ENCODE measurements at places on chromosomes 12 and 14.

DNA sequence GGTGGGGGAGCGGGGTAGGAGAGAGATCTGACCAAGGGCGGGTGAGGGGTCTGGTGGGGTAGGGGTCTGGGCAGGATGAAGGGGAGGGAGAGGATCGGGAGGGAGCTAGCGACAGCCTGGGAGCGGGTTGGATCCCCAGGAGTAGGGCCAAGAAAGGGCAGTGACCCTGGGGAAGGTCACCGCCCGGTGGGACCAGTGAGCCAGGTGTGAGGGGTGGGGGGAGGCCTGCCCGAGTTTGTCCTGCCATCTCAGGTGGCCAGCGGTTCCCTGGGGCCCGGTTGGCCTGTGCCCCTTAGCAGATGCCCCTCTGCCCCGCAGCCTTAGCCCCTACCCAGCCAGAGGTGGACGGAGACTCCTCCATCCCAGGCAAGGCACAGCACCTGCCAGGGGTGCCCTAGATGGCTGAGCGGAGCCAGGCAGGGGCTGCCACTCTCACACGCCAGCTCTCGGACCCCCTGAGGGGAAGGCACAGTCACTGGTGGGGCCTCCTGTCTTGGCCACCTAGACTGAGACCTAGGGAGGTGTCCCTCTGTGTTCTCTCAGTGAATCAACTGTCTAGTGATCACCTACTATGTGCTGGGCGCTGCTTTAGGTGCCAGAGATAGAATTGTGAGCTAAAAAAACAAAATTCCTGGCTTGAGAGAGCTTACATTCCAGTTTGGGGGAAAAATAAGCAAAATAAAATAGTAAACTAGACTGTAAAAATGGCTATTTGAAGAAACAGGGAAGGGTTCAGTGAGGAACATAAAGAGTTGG, 629 bp upstream of the TTC7B start:
- DNase-seq = no peak

- DNase-seq = no peak
Observed at GRCh38 chr12:6840330-6840729, 395 bp upstream of the GNB3 start.

GRCh38 chr12:92462049-92462448, 240.7 kb upstream of the PLEKHG7 start:
- peak; percentile 73 for DNase-seq

DNA sequence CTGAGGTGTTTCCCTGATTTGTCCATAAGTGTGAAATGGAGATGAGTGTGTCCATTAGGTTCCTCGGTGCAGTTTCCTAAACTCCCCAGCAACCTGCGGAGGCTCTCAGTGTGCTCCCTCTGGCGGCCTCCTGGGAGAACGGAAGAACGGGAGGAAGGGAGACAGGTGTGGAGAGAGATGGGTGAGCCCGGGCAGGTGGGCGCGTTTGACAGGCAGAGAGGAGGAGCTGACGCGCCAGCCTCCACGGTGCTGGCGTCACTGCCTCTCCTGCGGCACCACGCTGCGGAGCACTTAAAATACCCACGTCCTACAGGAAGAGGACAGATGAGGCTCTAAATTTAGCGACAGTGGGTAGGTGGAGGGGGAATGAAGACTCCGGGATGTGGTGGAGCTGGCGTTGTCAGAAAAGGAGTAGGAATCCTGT, 26.8 kb upstream of the PEX5 start:
- no peak for DNase-seq

GRCh38 chr14:101070540-101071492, 167.3 kb upstream of the RTL1 start:
- DNase-seq = no peak

GRCh38 chr12:49827401-49828099, 663 bp downstream of the NCKAP5L start:
- DNase-seq = peak; percentile 68

DNA sequence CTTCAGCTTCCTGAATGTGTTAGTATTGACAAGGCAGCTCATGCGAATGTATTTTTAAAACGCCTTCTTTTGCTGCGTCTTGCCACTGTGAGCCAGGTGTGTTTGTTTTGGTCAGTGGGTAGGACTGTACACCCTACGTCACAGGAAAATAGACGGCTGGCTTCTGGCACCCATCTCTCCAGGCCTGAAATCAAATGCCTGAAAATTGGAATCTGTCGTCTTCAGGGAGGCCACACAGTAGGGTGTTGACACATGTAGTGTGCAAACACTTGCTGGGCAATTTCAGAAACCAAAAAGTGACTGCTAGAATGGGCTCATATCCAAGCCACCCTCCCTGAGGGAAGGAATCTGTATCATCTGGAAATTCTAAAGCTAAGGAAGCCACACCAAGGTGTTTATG, 209.3 kb downstream of the TTC8 start:
- no peak for DNase-seq

GRCh38 chr12:6834873-6835272, 5.9 kb upstream of the GNB3 start:
- no peak for DNase-seq

- peak; percentile 69 for DNase-seq
Observed at GRCh38 chr12:89345830-89346740, 6.2 kb downstream of the DUSP6 start.

GRCh38 chr14:69153152-69153872, 393 bp upstream of the DCAF5 start:
- peak; percentile 92 for DNase-seq

DNA sequence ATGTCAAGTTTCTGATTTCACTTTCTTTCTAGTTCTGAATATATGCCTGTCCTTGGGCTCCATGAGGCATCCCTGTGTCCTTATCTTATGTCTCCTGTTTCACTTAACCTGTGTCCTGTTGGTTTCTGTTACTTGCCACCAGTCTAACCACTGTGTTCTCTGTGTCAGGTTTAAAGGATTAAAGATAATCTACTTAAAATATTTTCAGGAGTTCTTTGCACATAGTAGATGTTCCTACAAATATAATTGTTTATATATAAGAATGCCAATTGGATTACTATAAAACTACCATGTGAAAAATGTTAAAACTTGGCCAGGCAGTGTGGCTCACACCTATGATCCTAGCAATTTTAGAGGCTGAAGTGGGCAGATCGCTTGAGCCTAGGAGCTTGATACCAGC, 406.4 kb downstream of the CCER1 start:
- DNase-seq = no peak

DNA sequence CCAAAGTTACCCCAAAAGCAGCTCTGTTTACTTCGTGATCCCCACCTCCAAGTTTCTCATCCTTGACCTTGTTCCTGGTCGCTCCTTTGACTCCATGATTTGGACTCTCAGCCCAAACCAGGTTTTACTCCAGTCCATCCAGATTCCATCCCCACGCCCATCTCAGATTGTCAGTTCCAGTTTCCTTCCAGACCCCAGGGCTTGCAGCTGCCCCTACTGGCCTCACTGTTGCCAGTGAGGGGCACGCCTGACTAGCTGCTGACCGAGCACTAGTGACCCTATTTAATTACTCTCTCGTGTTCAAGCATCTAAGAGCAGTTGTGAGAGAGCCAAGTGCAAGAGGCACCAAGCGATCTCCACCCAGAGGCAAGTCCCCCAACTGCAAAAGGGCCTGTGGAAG, 155.1 kb upstream of the FUT8 start:
- DNase-seq = no peak

DNA sequence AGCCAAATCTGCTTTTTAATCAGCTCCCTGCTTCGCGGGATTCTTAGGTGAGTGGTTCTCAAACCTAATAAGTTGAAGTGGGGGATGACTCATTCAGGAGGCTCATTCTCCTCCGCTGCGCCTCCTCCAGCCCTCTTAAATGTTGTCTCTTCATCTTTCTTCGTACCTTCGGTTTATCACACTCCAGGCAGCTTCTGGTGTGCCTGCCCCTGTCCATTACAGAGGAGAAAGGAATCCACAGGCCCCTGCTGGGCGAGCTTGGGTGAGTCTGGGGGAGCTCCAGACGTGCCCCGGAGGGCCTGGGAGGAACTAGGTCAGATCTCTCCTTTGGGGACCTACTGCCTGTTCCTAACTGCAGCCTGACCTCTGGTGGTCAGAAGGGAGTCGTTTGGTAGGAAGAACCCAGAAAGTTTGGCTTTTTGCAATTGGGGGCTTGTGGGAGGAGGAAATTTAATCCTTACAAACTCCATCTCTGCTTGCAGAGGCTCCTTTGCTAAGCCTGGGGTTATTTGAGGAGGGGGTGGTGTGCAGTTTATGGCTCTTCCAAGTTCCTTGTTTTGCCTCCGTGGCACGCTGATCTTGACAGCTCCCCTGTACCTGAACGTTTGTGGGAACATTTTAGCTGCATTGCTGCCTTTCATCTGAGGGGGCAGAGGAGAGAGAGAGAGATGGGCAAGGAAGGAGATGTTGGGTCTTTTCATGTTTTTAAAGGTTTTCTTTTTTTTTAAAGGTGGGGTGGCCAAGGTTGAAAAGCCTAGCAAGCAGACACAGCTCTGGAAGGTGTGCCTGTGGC, 84.1 kb upstream of the GNG2 start:
- DNase-seq = peak; percentile 81

GRCh38 chr14:97395068-97395467, 597.9 kb downstream of the VRK1 start:
- no peak for DNase-seq

GRCh38 chr12:2834581-2835491, at the start of gene NRIP2:
Gene NRIP2 (minus strand): TSS chr12:2835035. CDS start chr12:2834983, 52 bp downstream.
- DNase-seq = peak; percentile 86

DNA sequence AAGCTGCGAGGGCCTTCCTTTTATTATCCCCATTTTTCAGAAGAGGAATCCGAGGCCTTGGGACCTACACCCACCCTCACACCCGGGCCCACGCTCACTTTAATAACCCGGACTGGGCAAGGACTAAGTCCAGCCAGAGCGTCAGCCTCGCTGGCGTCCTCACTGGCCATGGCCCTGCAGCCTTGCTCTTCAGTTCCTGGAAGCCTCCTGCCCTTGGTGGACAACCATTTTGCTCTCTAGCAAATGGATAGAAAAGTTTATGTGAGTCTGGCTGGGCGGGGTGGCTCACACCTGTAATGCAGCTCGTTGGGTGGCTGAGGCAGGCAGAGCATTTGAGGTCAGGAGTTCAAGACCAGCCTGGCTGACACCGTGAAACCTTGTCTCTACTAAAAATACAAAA, 9.8 kb downstream of the RTL1 start:
- DNase-seq = no peak

- no peak for DNase-seq
Observed at GRCh38 chr14:104393199-104393897, 186.2 kb upstream of the C14orf180 start.

DNA sequence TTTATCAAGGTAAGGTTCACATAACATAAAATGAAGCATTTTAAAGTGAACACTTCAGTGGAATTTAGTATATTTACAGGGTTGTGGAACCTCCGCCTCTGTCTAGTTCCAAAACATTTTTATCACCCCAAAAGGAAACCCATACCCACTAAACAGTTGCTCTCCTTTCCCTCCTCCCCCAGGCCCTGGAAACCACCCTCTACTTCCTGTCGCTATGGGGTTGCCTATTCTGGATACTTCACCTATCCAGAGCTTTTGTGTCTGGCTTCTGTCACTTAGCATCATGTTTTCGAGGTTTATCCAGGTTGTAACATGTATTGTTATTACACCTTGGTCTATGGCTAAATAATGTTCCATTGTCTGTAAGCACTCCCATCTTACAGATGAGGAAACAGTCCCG, 27.7 kb upstream of the ZFP36L1 start:
- no peak for DNase-seq

GRCh38 chr12:101619026-101619786, 24.4 kb downstream of the MYBPC1 start:
- DNase-seq = no peak

DNA sequence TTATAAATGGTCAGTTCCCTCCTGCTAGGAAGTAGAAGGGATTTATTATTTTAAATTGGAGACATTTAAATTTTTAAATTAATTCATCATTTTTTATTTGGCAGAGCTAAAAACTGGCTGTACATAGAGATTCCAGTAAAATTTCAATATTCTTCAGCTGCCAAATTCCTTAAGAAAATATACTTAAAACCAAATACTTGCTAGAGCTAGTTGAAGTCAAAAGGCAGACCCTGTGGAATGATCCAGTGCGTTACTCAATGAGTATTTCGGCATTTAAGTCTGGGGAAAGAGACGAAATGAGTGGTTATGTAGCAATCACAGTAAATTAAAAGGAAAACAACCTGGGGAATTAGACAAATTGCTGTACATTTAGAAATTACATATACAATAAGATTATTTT, 1104.7 kb downstream of the SLC6A15 start:
- DNase-seq = peak; percentile 18

DNA sequence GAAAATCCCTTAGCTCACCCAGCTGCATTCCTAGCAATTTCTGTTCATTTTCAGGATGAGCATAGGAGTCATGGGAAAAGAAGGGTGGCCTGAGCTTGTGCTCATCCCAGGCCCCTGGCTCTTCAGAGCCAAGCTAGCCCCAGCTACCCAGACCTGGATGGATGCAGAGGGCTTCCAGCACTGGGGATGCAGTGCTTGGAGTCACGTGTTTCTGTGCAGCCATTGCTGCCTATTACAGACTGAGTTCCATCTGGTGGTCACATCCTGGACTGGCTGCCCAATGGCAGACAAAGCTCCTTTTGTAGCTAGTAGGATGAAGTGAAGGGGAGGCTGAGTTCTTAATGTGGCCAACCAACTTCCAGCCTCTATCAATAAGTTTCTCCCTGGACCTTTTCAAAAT, 54.2 kb upstream of the JDP2 start:
- no peak for DNase-seq

- peak; percentile 18 for DNase-seq
Observed at GRCh38 chr12:26514364-26514763, 318.6 kb downstream of the ITPR2 start.

DNA sequence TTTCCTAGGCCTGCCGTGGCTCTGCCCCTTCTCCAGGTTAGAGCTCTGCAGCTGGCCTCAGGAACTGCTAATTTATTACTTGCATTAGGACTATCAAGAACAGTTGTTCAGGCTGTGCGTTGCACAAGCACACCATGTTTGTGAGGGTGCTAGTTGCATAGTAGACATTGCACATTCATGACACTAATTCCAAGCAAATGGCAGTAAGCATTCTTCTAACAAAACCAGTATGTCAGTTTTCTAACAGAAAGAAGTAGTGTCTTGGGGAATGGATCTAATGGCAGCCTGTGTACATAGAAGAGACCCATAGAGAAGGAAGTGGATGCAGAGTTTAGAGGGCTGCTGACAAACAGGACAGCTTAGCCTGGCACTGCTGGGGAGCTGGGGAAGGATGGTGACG, 53.9 kb downstream of the ERH start:
- DNase-seq = no peak

GRCh38 chr14:55092341-55092740, 36.7 kb upstream of the LGALS3 start:
- no peak for DNase-seq

DNA sequence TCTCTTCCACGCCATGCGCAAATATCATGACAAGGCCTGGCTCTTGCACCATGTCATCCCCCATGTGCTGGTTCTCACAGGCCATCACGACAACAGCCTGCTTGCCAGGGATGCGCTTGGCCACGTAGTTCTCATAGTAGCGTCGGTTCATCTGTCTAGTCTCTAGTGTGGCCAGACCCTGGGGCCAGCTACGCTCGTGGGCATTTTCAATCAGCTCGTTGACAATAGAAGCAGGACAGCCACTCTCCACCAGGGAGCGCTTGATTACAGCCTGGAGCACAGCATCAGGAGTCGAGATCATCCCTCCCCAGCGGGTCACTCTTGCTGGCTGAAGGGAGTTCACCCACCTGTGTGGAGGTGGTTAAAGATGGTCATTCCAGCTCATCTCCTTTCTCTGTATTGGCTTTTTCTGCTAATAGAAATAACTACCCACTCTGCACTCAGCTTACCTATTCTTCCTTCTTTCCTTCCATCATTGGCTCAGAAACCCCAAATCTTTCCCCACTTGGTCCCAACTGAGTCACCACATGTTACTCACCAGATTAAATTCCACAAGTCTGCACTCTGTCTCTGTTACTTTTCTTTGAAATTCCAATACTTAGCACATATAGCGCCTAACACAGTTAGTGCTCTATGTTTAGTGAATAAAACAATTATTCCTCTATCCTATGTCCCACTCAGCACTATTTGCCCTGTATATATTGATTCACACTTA, 15.1 kb downstream of the RNF41 start:
- peak; percentile 55 for DNase-seq
